Articular chondrocyte of knee joint (primary cell): ENCODE measurements at places on chromosomes 6 and 20. TPM values are rescaled to one million over a fixed set of nuclear protein-coding genes. Genes with fewer than 3 reads are reported as not detected.

Gene TAF11
- total RNA-seq = 15.3 and 23.0 TPM in 2 replicates

Gene TRIM38
- total RNA-seq = 21.7 and 22.0 TPM in 2 replicates

Gene SLC17A2
- total RNA-seq = not detected in 2 replicates

Gene ANKRD66
- total RNA-seq = not detected in 2 replicates

Gene ENPP1
- 53.1 and 68.5 TPM in 2 replicates for total RNA-seq

Gene C4B
- 2.4 and 3.4 TPM in 2 replicates for total RNA-seq

Gene HLA-DPA1
- total RNA-seq = 7.6 and 11.9 TPM in 2 replicates
